Activated CD8-positive, alpha-beta memory T cell treated with anti-CD3 and anti-CD28 coated beads for 48 hours (primary cell): ENCODE measurements at places on chromosomes 4 and X.

DNA sequence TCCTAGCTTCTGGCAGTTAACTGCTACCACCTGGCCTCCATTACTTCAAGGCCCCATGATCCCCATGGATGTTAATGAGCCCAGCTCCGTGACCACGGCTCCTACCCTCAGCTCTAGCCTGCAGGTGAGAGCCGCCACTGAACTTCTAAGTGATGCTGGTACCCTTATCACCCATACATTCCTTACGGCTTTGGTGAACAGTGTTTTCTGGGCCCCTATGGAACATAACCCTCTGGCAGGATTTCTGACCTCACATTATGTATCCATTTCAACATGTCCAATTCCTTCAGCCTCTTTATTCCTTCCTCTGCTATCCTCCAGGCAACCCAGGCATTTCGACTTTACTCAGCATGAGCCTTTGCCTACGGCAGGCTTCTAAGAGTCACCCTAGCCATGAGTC lies 24.6 kb downstream of the PAGE4 start:
- no peak for DNase-seq

DNA sequence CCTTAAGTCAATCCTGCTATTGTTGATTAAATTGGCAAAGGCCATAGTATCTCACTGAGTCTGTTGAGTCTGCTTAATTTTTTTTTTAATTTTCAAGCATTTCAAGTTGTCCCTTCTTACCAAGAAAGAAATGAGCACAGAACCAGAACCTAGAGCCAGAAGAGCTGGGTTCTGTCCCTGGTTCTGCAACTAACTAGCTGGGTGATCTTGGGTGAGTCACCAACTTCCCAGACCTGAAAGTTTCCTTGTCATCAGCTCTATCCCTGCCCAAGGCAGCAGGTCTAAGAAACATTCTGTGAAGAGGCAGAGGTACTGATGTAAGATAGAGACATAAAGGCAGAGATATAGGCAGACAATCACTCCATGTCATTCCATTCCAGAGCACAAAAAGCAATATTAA lies 17.3 kb downstream of the TEC start:
- DNase-seq = no peak

- no peak for DNase-seq
These were observed 951.5 kb upstream of the POU3F4 start for GRCh38 chrX:82556588-82556987.

DNA sequence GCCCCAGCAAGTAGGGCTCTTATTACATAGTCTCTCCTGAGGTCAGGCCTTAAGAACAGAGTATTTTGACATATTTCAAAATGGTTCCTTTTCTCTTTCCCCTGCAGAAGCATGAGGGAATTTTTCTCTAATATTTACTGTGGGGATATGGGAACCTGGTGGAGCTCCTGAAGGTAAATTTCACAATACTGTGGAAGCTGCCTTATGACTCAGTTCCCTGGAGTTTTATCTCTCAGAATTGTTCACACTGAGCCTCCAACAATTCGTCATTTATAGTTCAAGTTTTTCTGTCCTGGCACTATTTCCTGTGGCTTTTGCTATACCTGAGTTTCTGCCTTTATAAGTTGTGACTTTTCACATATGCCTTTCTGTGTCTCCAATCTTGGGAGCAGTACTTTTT lies 607.2 kb upstream of the NDST4 start:
- DNase-seq = no peak

- no peak for DNase-seq
These were observed 12.4 kb downstream of the S100G start for GRCh38 chrX:16662402-16662801.

DNA sequence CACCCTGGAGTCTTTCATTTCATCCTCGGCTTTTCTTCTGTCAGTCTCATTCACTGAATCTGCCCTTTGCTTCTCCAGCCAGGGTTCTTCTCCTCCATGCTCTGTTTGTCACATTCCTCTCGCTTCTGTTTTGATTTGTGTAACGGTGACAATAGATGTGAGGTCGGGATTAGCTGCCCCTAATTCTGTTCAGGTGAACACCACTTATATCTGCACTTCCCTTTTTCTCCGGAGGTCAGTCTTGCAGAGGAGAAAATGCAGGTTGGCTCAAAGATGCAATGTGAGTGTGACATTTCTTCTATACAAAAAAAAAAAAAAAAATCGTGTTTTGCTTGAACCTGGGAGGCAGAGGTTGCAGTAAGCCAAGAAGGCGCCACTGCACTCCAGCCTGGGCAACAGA lies 262.9 kb downstream of the ASMT start:
- no peak for DNase-seq

GRCh38 chr4:76198411-76199237 lies 15.0 kb downstream of the SCARB2 start:
- no peak for DNase-seq

GRCh38 chr4:91243132-91243531 lies 1060.6 kb upstream of the GRID2 start:
- DNase-seq = no peak

DNA sequence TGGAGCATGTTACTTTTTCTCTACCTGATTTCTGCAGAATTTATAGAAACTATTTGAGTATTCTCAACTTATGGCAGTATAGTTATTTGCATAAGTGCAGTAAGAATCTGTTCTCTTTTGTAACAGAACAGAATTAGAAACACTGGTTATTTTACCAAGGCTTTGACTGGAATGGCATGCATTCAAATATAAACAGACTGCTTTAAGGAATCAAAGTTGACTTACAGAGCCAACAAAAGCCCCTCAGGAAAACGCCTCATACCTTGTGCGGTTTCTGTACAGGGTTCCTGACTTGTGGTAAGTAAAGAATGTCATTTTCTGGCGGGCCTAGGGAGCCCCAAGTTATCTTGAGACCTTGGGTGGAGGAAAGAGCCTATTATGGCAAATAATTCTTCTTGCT lies 97.1 kb downstream of the GPR143 start:
- no peak for DNase-seq

GRCh38 chr4:144310535-144310934 lies 170.0 kb upstream of the GYPA start:
- no peak for DNase-seq

DNA sequence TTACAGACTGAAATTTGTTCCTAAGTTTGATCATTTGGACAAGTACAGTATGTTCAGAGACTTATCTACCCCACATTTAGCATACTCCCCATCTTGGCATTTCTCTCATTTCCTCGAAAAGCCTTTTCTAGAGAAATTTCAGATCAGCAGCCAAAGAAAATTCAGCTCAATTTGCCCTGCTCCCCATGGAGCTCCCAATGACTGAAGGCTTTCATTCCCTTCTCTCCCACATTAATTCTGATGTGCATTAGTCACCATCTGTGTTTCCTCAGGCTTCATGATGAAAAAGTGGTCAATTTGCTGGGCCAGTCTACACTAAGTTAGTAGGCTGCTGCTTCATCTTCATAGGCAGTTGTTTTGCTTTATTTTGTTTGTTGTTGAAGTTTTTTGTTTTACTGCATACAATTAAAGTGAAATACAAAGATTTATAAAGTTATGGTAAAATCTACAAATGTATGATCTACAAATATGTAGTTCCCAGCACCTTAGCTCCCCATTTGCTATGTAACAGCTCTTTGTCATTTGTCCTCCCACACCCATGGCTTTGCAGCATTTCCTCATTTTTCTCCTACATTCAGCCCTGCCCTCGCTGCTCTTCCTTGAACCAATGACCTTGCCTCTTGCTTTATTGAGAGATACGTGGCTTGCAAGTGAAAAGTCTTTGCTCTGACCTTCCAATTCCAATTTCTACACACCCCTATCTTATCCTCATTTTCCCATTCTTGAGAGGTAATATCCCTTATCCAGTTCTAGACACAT lies 193.9 kb downstream of the ANAPC10 start:
- DNase-seq = no peak

- no peak for DNase-seq
These were observed 11.8 kb downstream of the PAPSS1 start for GRCh38 chr4:107708225-107708624.

DNA sequence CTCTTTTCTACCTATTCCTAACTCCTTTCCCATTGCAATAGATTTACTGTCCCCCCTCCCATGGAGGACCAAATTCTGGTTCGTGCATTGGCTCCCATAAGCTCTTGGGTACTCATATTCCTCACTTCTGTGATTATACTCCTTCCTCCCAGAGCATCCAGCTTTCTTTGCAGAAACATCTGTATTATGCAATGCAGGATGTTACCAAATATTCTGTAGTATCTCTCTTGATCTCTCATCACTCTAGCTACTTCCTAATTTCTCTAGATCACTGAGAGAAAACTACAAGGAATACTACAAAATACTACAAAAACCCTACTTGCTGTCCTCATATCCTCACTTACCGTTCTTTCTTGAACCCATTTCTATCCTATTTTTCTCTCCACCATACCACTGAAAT lies 395.9 kb upstream of the HS3ST1 start:
- no peak for DNase-seq

GRCh38 chr4:37595875-37596680 lies 90.1 kb downstream of the RELL1 start:
- DNase-seq = no peak
